CD4-positive, alpha-beta T cell treated with Interleukin-17A for 4 hours (primary cell): ENCODE measurements at places on chromosomes 3 and 15.
A peak's percentile ranks its signal among the peaks of the same experiment; 100 is the strongest.

DNA sequence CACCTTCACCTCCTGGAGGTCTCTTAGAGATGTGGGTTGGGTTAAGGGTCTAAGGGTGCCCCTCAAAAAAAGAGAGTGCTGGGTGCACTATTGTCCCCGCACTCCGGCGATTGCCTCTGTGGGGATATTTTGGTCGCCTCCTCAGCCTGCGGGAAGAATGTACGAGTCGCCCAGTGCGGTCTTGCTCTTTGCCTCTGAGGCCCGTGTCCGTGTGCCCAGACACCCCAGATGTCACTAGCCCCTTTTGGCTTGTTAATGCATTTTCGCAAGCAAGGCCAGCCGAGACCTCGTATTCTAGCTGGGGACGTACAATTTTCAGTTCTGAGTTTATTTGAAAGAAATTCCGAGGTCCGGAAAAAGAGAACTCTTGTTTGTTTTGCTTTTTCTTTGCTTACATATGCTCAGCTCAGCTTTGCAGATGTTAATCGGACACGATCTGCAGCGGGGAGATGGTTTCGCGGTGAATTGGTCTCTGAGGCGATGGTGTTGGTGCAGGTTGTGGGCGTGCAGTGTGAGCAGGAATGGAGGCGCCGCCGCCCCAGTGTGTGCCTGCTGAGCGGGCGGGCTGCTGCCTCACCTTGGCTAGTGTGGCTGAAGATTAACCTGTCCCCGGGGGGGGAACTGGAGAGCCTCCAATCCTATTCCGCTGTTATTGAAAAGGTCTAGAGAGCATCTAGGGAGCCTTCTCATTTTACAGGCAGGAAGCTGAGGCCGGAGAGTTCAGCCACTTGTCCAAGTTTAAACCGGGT, 1.4 kb downstream of the ST6GAL1 start:
- peak; percentile 79 for DNase-seq

DNA sequence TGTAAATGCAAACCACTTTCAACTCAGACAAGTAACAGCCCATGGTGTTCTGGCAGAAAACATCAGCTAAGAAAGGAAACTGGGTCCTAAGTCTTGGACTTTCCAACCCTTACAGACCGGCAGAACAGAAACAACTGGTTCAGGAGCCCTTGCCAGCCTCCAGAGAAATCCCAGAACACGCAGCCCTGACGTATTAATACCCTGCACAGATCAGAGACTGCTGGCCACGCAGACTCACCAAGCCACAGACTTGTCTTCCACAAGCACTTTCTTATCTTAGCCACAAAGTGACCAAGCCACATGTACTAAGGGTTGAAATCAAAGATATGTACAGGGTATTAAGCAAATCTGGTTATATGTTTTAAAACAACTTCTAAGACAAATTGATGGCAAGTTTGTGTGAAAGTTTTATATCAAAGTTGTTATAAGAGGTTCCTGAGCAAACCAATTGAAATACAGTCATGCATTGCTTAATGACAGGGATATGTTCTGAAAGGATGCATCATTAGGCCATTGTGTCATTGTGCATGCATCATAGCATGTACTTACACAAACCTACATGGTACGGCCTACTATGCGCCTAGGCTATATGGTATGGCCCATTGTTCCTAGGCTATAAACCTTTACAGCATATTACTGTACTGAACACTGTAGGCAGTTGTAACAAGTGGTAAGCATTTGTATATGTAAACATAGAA, 36.8 kb downstream of the BTD start:
- no peak for DNase-seq

GRCh38 chr15:70018646-70019600, 78.8 kb downstream of the TLE3 start:
- no peak for DNase-seq

DNA sequence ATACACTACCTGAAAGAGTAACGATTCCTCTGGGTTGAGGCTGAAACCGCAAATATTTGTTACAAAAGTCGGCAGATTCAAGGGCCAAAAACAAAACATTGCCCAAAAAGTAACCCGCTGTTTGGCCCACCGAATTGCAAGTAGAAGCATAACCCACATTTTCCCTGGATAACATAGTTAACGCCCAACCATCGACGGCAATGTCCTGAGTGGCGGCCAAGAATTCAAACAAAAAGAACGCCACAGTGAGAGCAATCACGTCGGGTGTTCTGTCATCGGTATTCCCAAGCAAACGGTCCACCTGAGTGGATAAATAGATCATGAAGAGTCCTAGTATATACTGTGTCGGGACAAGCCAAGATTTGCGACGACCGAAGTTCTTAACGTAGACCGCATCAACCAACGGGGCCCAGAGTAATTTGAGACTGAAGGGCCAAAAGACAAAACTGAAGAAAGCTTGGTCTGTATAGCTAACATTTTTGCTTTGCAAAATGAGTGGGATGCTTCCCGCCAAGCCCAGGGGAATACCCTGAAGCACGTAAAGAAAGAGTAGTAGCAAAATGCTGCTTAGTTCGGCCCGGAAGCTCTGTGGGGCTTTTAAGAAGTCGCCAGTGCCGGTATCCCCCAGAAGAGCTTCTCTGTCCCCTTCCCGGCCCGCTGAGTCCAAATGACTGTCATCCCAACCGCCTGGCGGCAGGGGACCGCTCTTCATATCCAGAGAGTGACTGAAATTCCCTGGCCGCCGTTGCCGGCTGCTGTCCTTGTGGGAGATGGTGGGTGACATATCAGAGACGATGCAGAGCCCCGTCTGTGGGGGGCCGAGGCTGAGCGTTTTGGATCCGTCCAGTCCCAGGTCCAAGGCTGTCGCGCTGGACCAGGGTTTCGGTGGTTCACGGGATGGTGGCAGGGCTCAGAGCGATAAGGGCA, 750 bp downstream of the SLC33A1 start:
- DNase-seq: peak; percentile 34

- no peak for DNase-seq
Measured at GRCh38 chr3:195752546-195753331, 32.0 kb downstream of the MUC20 start.

GRCh38 chr3:133934073-133934970, 38.6 kb upstream of the RAB6B start:
- no peak for DNase-seq

- no peak for DNase-seq
Measured at GRCh38 chr3:138066383-138066782, 49.0 kb downstream of the DZIP1L start.

GRCh38 chr3:142694225-142694624, 29.6 kb upstream of the TRPC1 start:
- no peak for DNase-seq

DNA sequence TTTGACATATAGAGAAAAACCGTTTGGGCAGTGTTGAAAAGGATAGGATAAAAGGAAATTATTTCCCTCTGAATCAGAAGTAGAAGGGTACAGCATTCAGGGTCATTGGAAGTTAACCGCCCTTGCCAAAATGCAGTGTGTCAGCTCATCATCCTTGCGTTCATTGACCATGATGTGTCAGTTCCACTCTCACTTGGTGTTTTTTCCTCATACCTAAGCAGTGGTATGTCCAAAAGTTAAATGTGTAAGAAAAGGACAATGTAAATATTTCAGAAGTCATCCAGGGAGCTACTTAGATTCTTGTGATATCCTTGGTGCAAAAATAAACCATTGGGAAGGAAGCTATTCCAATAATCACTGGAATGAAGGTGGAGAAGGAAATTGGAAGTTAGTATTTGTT, 50.7 kb downstream of the MAP6D1 start:
- DNase-seq: no peak

DNA sequence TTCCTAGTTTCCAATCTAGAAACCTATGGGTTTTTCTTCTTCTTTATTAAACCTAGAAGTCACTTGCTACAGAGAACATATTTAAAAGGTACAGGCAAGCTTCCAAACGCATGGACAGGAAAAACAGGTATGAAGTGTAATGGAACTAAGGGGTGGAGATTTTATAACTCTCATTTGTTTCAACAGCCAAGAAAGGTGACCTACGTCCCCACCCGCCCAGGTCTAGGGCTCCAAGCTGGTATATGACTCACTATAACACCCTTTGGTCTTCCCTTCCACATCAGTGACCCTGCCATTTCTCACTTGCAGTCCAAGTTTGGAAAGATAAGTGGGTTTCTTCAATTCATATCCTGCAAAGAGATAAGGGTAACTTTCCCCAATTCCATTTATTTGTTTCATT, 6.0 kb upstream of the LIPH start:
- DNase-seq: no peak

DNA sequence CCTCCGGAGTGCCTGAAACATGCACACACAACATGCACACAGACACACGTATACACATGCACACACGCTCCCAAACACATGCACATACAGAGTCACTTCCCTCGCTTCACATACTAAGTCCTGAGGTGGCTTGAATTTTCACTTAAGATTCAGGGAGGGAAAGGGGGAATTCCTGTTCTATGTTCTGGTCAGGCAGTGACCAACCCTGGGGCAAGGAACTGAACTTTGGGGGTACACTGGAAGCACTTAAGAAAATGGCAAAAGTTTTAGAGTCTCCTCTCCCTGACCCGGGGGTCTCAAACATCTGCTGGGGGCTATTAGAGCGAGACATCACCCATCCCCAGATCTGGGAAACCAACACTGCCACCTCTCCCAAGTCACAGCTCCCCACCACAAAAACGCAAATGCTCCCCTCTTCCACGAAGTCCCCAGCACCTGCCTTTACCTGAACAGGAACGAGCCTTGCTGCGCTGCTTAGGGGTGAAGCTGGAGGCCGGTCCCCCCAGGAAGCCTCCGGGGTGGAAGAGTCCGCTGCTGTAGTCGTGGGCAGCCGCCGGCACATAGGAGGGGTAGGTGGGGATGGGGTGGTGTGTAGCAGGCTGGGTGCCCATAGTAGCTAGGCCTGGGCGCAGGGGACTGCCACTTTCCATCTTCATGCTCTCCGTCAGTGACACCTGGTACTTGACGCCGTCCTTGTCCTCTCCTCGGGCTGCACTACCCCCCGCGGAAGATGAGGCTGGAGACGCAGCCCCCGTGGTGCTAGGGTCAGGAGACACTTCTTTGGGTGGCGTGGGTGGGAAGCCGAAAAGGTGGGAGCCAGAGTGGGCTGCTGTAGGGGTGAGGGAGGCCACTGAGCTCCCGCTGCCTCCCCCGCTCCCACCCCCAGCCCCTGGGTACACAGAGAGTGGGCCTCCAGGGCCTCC, 7.5 kb downstream of the GATA2 start:
- no peak for DNase-seq

GRCh38 chr3:4043867-4044575, 244.8 kb downstream of the LRRN1 start:
- DNase-seq: no peak

- DNase-seq: no peak
Measured at GRCh38 chr3:124607163-124607562, 123.1 kb upstream of the UMPS start.

DNA sequence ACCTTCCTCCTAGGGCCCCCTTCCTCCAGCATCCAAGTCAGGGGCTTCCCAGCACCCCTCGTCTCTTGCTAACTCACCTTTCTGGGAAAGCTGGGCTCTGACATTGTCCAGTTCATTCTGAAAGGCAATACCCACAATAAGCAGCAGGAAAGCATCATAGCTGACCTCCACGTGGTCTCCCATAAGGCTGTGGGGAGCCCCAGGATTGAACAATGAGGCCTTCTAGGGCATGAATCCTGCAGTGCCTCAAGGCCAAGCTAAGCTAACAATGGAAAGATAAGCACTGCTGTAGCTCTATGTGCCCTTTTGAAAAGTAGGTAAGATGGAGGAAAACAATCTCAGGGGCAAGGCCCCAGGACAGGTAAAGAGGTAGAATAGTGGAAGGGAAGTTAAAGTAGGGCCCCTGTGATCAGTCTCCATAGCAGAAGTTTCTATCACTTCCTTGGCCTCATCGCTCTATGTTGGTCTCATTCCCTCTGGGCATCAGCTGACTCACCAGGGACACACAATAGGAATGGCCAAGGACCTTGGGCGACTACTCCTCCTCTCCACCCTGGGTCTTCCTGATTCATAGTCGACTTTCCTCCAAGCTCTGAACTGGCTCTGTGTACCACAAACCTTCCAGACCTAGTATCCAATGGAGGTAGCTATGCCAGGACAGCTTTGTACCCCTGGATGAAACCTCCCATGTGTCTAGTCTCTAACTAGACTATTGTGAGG, 11.7 kb downstream of the TRAIP start:
- no peak for DNase-seq

- no peak for DNase-seq
Measured at GRCh38 chr3:106364477-106364876, 495.7 kb upstream of the CBLB start.

DNA sequence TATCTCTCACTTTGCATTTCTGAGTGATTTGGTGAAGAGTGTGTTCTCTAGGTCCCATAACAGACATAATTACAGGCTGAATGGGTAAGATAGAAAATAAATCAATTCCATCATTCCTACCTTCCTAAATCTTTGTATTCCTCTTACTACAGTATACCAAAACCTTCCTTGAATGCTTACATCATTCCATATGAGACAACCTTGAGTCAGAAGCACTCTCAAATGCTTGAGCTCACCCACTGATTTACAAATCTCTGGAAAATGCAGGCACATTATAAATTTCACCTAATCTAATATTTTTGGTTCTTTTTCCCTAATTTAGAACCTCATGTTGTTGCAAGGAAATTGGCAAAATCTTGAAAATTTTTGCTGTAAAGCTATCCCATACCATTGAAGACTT, 239.1 kb downstream of the CBLB start:
- DNase-seq: no peak

DNA sequence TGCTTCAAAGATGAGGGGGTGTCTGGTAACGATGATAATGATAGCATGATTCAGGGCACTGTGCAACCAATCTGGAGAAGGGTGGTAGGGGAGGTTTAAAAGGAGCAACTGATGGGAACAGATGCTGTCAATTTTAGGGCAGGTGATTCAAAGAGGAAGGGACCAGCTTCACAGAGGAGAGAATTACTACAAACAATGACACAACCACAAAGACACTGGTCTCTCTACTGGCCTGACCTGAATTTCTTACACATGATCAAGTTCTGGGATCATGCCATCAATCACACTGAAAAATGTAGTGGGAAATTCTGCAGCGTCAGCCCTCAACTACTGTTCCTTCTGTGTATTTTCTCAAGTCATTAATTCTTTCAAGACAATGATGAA, 2.6 kb upstream of the CDV3 start:
- DNase-seq: no peak

DNA sequence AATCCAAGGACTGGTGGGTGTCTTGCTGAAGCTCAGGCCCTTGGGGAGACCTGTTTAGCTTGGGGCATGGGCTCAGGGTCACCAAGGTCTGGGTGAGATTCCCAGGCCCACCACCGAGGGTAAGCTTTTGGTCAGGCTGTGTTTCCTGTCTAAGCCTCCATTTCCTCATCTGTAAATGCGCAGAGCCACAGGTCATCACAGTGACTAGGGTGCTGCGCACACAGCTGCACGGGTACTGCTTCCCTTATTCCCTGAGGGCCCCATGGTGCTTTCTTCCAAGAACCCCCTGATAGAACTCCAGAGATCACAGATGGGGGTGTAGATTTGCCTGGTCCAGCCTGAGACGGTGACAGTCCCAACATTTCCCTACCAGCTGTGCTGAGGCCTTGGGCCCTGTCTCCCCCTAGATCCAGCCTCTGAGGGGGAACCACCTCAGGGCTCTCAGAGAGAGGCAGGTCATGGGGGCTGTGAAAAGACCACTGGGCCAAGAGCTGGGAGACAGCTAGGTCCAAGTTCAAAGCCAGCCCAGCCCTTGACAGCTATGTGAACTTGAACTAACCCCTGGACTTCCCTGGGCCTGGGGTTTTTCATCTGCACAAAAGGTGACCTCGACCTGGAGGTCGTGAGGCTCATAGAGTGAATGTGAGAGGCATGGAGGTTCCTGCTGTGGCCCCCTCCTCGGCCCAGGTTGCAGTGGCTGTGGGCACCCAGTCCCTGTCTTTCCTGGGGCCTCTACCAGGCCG, 60.7 kb downstream of the SEMA3G start:
- no peak for DNase-seq

- DNase-seq: no peak
Measured at GRCh38 chr15:59232476-59232875, 25.8 kb downstream of the LDHAL6B start.
